Naive thymus-derived CD8-positive, alpha-beta T cell (primary cell): ENCODE measurements at places on chromosomes 7 and 10.

- DNase-seq = no peak
Measured at GRCh38 chr10:73017955-73018480, 63.4 kb upstream of the PLA2G12B start.

GRCh38 chr7:90119178-90119971 is 34.9 kb upstream of the STEAP1 start:
- peak; percentile 50 for DNase-seq

GRCh38 chr10:6148251-6148701 is 54.5 kb upstream of the PFKFB3 start:
- no peak for DNase-seq

DNA sequence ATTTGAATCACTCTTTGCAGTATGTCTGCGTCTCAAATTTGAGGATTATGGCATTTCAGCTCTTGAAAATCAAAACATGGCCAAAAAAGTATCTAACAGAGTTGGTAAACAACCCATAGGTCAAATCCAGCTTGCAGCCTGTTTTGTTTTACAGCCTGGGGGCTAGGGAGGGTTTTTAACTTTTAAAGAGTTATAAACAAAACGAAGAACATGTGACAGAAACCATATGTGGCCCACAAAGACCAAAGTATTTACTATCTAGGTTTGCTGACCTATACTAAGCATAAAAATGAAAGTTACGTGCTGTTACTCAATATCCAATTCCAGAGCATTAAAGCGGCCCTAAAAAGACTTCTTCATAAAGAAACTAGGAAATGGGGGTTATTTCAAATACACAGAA is 55.5 kb upstream of the STARD3NL start:
- DNase-seq = no peak

DNA sequence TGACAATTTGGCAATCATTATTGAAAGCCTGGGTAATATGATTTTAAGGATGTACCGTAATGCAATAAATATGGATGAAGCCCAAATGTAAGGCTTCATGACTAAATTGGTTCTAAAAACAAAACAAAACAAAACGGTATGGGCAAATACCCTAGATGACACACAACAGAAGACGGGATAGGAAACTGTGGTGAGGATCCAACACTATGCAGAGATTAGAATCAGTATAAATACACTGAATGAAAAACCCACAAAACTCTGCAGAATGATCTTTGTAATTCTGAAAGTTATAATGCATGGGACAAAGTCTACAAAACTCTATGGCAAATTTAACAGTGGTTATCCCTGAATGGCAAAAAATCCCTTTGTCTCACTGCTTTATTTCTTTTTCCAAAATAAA is 57.6 kb downstream of the MALSU1 start:
- no peak for DNase-seq

DNA sequence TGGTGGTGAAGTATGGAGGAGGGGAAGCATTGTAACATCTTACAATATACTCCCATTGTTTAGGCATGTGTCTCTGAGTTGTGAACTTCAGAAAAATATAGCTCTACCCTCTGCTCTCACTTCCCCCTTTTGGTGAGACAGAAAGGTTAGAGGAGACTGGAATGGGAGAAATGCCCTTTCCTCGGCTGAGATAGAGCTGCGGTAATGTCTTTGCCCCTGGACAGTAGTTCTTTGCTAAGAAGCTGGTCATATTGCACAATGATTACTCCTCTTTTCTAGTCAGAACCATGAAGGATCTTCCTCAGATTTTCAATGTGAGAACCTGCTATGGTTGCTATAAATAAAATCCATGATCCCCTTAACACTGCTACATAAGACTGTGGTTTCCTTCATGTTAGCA is 171.0 kb downstream of the SEM1 start:
- no peak for DNase-seq

DNA sequence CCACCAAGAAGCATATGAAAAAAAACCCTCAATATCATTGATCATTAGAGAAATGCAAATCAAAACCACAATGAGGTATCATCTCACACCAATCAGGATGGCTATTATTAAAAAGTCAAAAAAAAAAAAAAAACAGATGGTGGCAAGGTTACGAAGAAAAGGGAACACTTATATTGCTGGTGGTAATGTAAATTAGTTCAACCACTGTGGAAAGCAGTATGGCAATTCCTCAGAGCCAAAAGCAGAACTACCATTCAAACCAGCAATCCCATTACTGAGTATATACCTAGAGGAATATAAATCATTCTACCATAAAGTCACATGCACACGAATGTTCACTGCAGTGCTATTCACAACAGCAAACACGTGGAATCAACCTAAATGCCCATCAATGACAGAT is 46.0 kb downstream of the CNOT4 start:
- no peak for DNase-seq

GRCh38 chr7:34015651-34016050 is 110.3 kb downstream of the BMPER start:
- no peak for DNase-seq

DNA sequence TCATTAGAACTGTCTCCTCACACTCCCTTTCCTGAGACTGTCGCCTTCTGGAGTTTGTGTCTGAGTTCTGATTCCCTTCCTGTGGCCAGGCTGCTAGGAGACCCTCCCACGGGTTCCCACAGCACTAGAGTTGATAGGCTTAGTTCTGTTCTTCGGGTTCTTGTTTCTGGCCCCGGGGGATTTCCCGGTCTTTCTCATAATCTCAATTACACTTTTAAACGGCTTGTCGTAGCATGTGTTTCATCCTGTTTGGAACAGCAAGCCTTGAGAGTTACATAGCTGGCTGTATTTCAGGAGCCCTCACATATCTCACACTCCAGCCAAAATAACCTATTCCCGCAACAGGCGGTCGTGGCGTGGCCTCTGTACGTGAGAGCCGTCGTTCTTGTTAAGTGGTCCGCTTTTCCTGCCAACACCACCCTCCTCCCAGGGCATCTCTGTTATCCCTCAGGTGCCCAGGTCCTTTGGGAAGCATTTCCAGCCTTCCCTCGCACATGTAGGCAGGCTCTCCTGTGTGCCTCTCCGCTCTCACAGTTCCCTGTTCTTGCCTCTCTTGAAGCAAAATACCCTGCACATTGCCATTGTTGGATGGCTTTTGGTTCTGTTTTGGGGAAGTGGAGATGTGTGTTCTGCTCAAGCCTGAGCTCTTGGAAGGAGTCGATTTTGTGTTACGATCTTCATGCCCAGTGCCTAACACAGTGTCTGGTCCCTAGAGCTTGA is 46.0 kb downstream of the CDC123 start:
- DNase-seq = no peak

DNA sequence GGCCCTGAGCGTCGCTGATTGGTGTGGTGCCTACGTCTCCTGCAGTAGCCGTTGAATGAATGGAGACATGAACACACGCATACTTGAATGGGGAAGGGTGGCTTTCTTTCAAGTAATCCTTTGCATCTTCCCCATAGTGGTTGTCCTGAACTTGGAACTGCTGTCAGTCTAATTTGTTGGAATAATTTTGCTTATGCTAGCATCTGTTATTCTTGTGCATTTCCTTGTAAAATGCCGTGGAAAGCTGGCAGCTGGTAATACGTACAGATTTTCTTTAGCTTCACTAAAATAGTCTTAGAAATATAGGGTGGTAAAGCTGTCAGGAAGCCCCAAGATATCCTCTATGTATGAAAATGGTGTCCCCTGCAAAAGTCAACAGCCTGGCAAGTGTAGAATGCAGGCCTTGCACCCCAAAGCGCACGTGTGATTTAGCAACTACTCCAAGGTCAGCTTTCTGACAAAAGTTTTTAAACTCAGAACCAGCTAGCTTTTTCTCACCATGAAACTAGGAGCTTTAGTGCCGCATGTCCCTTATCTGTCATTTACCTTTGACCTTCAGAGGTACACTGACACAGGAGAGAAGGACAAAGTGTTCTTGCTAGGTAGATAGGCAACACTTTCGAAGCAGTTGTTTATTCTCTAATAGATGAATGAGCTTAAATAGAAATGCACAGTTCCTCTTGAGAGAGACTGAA is 70.8 kb downstream of the RBM33 start:
- no peak for DNase-seq

GRCh38 chr10:95756041-95756761 is at the start of gene ENTPD1:
ENTPD1 (plus strand) TSS chr10:95756163; CDS start chr10:95756240, 77 bp downstream.
- no peak for DNase-seq

- DNase-seq = no peak
Measured at GRCh38 chr7:157660971-157661610, 324.3 kb downstream of the DNAJB6 start.

DNA sequence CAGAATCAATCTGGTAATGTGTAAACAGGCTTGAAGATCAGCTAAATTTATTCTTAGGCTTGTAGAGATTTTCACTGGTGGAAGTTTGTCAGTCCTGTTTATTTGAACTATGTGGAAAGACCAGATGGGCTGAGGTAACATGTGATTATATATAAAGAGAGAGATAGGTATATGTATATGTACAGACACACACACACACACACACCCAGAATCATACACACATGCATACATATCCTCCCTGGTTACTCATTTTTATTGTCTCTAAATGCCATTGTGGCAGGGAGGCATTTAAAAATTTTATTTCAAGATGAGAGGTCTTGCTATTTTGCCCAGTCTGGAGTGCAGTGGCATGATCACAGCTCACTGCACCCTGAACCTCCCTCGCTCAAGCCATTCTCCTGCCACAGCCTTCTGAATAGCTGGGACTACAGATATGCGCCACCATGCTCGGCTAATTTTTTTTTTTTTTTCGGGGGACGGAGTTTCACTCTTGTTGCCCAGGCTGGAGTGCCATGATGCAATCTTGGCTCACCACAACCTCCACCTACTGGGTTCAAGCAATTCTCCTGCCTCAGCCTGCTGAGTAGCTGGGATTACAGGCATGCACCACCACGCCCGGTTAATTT is 78.1 kb upstream of the CYTH3 start:
- no peak for DNase-seq

- no peak for DNase-seq
Measured at GRCh38 chr7:97081521-97082300, 35.8 kb upstream of the SDHAF3 start.

- no peak for DNase-seq
Measured at GRCh38 chr7:103524042-103524907, 78.3 kb upstream of the SLC26A5 start.

DNA sequence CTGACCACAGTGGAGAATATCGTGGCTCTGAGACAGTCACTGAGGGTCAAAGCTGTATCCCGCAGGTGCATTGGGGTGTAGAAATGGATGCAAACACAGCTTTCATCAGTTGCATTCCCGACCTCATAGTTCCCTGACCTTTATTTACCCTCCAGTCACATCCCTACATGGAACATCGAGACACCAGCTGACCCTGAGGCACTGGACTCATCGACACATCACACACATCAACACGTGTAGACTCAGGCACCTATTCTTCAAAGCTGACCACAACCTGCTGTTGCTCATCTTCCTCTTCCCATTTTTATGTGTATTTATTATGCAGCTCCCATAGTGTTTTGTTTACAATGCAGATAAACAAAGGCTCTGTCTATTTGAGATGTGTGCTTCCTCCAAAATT is 396.9 kb upstream of the NRP1 start:
- DNase-seq = no peak

DNA sequence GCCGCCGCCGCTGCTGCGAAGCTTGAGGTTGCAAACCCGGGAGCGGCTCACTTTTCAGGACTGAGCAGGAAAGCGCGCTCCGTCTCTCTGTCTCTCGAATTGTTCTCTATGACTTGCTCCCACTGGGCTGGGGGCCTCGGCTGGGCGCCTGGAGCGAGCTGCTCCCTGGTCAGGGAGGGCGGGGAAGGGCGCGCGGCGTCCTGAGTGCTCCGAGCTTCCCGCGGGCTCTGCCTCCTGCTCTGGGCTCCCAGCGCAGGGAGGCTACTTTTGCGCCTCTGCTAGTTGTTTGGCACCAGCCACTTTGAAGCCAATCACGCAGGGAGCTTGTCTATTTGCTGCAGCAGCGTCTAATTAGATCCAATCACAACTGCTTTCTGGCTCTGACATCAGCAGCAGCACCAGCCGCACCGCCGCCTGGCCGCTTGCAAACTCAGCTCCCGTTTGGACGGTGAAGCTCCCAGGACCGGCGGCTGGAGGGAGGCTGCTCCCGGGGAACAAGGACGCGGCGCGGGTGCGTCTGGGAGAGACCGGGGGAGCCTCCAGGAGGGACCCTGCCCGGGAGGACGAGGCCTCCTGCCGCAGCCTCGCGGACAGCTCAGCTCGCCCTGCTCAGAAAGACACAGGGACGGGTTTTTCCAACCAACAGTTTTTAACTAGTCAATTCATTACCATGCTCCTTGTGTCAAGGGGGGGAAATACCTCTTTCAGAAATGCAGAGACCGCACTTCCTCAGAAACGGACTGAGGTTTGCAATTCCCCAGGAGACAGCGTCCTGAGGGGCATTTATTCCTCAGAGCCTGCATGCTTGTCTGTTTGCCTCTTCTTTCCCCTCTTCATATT is at the start of gene ADARB2:
TSS of gene ADARB2 (minus strand) at position 304 of the 840 bp plus-strand sequence.
- no peak for DNase-seq

DNA sequence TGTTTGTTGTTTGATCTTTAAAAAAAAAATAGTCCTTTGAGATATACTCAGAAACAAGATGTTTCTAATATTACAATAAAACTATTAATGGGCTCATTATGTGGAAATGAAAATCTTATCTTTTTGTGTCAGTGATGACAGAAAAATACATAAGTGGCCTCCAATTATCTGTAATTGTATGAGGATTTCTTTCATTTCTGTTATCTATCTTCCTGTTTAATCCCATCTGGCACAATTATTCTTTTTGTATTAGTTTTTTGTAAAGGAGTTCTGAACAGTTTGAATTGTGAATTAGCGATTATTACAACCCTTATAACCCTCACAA is 270.8 kb downstream of the BBS9 start:
- no peak for DNase-seq

DNA sequence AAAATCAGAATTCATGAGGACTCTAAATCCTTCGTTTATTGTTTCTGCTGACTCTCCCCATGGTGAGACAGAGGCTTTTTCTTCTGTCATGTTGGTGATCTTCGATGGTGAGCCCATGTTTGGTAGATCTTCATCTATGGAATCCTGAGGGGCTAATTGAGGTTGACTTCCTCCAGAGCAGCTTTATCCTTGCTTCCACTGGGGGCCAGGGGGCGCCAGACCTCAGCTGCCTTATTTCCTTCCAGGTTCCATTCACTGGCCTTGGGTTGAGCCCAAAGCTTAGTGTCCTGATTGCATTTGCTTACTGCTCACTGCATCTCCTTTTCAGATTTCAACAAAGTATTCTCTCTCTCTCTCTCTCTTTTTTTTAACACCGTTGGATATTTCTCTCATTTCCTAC is 80.7 kb downstream of the GCC1 start:
- no peak for DNase-seq

- no peak for DNase-seq
Measured at GRCh38 chr7:45122975-45123860, 11.7 kb upstream of the TBRG4 start.

GRCh38 chr7:116727432-116728009 is 55.5 kb downstream of the MET start:
- no peak for DNase-seq

GRCh38 chr7:128948976-128949760 is 11.4 kb downstream of the IRF5 start:
- DNase-seq = no peak

DNA sequence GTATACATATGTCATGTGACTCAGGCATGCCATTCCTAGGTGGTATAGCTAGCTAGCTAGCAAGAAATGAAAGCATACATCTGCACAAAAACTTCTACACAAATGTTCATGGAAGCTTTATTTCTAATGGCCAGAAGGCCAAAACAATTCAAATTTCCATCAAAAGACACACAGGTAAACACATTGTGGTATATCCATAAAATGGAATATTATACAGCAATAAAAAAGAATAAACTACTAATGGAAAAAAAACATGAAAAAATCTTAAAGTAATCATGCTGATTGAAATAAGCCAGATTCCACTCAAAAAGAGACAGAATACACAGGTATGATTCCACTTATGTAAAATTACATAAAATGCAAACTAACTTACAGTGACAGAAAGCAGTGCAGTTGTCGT is 154.3 kb downstream of the MACC1 start:
- no peak for DNase-seq

- DNase-seq = no peak
Measured at GRCh38 chr10:986137-986825, 2.0 kb upstream of the GTPBP4 start.
